ENCODE measurements at places on chromosomes 3 and 15. TPM values are rescaled to one million over a fixed set of nuclear protein-coding genes. Genes with fewer than 3 reads are reported as not detected.
A peak's percentile ranks its signal among the peaks of the same experiment; 100 is the strongest.

Gene PLCL2
- 14.2 TPM for total RNA-seq

GRCh38 chr3:105527535-105527934, 160.8 kb downstream of the ALCAM start:
- no peak for DNase-seq

GRCh38 chr15:87967951-87968350, 288.6 kb downstream of the NTRK3 start:
- DNase-seq, result no peak

DNA sequence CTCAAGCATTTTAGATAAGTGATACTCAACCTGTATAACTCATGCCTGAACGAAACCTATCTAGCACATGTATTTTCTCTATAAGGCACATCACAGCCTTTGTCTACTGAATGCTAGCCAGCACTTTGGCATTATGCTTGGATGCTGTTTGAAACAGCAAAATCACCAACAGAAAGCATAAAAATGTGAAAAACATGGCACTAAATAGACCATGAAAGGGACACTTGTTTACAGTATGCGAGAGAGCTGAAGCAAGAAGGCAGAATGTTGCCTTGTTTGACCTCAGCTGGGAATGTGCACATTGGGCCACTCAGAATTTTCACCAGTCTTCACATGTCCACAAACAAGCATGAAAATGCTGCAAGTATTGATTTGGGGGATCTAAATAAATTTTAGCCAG, 59.5 kb downstream of the MINDY2 start:
- no peak for DNase-seq

Gene NGRN
- 65.9 TPM for total RNA-seq

GRCh38 chr3:114417265-114417664, 123.4 kb downstream of the TIGIT start:
- no peak for DNase-seq

GRCh38 chr3:164687211-164687610, 391.1 kb downstream of the SI start:
- no peak for DNase-seq

DNA sequence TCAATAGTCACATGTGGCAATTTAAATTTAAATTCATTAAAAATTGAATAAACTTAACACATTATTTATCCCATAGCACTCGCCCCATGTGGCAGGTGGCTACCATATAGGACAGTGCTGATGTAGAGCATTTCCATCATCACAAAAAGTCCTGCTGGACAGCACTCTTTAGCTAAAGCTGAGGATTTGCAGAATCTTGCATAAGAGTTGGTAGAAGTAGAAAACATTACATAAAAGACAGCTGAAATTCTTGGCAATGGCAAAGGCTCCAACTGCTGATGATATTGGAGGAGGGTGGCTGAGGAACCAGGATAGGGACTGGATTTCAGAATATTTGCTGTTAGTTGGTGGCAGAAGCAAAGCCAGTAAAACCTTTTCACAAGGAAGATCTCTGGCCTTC, 230.7 kb upstream of the SATB1 start:
- DNase-seq, result no peak

- DNase-seq, result no peak
Measured at GRCh38 chr3:177547711-177548350, 350.5 kb upstream of the TBL1XR1 start.

- DNase-seq, result peak; percentile 37
Measured at GRCh38 chr3:181326637-181327223, 337.2 kb upstream of the DNAJC19 start.

GRCh38 chr3:5071061-5071460, 51.0 kb upstream of the ARL8B start:
- DNase-seq, result peak; percentile 38

DNA sequence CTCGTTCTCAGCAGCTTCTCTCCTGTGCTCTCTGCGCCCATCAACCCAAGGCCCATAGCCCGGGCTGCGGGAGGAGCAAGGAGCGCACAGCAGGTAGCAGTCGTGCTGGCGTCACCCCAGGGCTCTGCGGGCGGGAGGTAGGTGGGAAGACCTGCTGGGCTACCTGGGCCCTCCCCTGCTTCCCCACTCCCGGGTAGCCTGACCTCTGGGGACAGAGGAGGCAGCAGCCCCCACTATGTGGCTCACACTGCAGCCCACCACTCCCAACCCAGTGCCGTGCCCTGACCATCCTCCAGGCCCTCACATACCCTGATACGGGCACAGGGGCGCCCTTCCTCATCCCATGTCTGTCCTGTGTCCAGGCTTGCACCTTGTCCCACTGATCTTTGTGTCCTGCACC, 171.0 kb downstream of the NSMCE3 start:
- no peak for DNase-seq

Gene SLC2A2
- total RNA-seq, result 123 TPM
